ENCODE measurements at places on chromosomes 4 and X.

DNA sequence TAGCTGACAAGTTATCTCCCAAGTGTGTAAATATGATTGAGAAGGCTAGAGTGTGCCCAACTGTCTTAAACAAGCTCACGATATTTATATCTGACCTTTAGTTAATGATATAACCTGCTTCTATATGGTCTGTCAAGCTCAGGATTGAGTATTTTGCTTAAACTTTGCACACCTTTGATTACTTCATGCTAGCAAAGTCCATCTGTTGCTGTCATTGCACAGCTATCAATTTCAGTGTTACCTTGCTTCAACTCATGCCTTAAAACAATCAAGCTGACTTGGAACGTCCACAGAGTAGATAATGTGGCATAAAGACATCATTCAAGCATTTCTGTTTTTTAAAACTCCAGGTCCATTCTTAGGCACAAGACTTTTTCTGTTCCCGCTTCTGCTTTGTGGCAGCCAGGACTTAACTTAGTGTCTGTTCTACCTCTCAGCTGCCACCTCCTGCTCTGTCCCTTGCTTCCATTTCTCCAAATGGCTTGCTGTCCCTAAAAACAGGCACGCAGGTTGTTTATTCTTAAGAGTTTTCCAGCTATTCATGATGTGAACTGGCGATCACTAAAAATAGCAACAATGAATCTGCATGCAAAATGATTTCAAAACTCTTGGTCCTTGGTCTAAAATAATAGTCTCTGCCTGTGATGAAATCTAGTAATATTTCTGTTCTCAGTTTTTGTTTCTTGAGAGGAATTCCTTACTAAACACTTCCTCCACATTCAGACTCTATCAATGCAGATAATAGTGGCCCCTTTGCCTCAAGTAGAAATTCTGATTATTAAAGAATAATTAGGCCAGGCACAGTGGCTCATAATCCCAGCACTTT, 16.3 kb upstream of the NEIL3 start:
- DNase-seq, result no peak

- no peak for DNase-seq
Measured at GRCh38 chr4:182567119-182567518, 323.9 kb downstream of the TENM3 start.

DNA sequence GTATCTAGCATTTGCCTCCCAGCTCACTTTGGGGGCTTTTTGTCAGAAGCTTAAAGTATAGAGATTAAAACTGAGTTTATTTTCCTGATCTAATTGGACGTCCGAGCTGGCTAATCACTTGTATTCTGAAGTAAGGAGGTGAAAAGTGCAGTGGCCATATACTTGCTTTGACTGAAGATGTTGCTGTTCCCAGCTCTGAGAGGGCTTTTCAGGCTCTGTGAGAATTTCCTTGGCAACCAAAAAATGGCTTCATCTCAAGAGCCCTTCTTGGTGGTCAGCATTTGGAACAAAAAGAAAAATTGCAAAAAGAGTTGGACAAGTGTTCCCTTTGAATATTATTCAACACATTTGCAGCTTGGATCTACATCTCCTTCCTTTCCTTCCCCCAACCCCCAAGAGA, 67.0 kb downstream of the SLC4A4 start:
- no peak for DNase-seq

DNA sequence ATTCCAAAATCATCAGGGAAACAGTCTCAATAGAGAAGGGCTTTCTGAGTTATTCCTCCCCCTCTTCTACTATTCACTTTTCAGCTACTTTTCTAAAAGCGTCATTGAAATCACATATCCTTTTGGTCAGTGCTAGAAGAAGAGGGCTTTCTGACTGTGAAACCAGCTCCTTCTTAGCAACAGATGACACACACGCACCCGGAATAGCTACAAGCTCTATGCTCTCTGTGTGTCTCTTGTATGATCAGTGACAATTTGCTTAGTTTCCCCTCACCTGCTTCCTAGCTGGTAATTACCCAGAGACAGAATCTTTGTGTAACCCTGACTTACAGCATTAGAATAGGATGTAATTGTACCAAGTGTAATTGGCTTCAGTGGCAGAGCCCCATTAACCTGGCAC, 268.1 kb upstream of the SLITRK2 start:
- DNase-seq, result no peak

DNA sequence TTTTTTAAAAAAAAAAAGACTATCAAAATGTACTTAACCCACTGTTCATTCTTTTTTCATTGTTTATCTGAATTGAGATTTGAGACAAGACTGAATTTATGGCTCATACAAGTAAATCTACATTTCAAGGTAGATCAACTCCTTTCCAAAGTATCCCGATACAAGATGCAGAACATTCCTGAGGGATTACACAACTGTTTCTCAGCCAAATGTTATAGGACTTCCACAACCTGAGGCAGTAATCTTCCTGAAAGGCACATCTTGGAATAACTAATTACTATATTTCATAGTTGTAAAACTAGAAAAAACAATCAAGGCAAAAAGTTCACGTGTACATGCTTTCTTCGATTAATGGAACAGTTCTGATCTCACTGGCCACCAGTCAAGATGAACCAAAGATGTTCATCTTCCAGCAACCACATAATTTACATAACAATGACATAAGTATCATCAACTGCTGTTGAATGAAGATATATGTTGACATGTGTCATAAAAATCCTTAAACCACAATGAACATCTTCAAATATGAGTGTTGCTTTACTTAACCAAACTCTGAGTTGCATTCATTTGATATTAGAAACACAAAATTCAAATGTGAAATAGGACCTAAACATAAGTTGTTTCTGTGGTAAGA, 225.2 kb upstream of the DKK2 start:
- no peak for DNase-seq

GRCh38 chr4:185642907-185643306, 107.6 kb upstream of the PDLIM3 start:
- DNase-seq, result no peak

GRCh38 chr4:188680667-188681063, 541.4 kb downstream of the TRIML1 start:
- no peak for DNase-seq

GRCh38 chrX:153411255-153411987, at the start of gene ZFP92:
Gene ZFP92 (plus strand): TSS chrX:153411472. CDS start chrX:153418323, 6,851 bp downstream.
- no peak for DNase-seq

DNA sequence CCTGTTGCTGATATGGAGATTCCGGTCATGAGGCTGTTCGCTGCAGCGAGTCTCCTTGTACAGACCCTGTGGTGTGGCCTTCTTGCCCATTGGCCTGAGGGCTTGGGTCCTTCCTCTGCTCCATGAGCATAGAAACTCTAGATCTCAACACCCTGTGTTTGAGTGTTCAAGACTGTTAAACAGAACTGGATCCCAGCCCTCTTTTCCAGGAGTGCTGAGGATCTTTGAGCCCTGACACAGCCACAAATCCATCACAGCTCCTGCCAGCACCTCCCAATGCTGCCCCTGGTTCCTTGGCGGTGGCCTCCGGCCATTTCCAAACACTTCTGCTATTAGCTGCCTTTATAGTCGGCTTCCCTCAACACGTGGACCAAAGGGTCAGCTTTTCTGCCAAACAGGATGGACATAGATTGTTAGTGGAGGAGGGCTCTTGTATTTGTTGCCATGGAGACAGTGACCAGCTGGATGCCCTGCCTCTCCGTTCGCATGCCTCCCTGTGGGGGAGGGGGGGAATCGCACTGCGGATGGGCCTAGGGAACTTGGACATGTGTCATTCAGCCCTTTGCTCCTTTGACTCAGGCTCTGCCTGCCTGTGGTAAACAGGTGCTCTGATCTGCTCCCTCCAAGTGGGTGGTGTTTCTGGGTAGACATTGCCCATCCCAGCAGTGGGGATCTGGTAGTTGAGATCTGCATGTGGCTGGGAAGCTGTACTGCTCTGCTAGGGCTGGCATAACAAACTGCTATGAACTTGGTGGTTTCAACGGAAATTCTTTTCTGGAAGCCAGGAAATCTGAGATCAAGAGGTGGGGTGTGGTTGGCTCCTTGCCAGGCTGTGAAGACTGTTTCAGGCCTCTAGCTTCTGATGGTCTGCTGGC, 6.9 kb upstream of the WDR1 start:
- no peak for DNase-seq

DNA sequence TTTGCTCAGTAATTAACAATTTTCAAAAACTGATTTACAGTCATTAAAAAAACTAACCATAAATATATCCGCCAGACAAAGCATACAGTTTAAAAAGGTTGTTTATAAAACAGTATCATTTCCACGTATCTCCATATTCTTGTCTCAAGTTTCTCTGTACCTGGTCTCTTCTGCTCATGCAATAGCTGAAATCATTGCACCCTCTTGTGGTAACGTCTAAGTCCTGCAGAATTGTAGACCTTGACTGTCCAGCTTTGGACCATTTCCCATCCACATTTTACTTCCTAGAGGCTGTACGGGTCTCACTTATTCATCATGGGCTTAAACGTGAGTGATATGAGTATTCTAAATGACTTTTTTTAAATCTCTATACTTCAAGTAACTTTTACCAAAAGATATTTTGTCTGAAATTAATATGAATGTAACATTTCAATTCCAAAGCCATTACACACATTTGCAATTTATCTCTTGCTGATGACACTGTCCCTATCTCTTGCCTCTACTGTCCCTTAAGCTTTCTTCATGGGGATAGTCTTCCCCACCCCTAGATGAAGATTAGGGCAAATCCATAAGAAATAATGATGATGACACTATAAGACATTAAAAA, 118.5 kb downstream of the BTC start:
- no peak for DNase-seq

GRCh38 chrX:38968344-38969216, 167.3 kb downstream of the MID1IP1 start:
- no peak for DNase-seq
